ENCODE measurements at places on chromosomes 1 and 21.

GRCh38 chr1:227586733-227587132 is 23.4 kb downstream of the ZNF678 start:
- DNase-seq: no peak

DNA sequence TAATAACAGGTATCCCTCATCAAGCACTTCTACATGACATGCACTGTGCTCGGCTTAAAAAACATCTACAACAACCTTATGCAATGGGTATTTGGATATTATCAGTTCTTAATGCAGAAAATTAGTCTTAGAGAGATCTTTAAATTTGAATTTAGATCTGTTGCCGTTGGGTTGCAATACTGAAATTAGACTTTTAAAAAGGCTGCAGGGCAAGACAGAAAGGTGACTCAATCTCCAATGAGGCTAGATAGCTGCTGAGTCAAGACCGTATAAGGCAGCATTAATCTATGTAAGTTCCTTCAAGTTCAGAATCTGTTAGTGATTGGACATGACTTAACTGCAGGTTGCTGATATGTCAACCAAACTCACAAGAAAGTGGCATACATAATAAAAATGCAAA is 37.3 kb downstream of the OLFM3 start:
- no peak for DNase-seq

DNA sequence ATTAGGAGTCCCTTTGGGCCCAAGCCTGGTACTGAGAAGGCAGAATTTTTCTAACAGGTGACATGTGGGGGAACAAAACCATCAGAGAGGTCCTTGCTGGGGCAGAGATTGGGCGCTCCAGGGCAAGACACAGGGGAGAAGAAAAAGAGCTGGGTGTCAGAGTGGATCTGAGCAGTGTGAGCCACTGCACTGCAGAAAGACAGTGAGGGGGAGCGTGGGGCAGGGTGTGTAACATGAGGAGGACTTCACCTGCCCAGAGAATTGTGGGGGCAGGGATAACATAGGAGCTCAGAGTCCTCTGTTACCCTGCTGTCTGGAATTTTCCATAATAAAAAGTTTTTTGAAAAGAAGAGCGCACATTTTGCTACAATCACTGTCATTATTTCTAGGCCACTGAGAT is 25.5 kb upstream of the CSF3R start:
- DNase-seq: no peak

- no peak for DNase-seq
Observed at GRCh38 chr1:70277875-70278274, 56.7 kb downstream of the SRSF11 start.
